ENCODE measurements at places on chromosomes 11 and 22.

- no peak for DNase-seq
Measured at GRCh38 chr11:27395556-27396258, 32.7 kb upstream of the CCDC34 start.

GRCh38 chr11:24391167-24391566 lies 105.7 kb upstream of the LUZP2 start:
- DNase-seq, result peak; percentile 28

DNA sequence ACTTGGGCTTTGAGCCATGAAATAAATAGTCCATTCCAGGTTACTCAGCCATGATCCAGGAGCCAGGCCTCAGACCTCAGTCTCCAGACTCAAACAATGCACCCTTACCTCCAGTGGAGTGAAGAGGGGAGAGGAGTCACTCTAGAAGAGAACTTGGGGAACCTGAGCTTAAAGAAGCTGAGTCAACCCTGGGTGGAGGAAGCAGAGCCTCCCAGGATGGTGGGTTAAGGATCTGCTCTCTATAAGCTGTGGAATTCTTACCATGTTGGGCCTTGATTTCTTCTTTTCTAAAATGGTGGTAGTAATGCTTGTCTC lies 113.2 kb downstream of the NECTIN1 start:
- no peak for DNase-seq

DNA sequence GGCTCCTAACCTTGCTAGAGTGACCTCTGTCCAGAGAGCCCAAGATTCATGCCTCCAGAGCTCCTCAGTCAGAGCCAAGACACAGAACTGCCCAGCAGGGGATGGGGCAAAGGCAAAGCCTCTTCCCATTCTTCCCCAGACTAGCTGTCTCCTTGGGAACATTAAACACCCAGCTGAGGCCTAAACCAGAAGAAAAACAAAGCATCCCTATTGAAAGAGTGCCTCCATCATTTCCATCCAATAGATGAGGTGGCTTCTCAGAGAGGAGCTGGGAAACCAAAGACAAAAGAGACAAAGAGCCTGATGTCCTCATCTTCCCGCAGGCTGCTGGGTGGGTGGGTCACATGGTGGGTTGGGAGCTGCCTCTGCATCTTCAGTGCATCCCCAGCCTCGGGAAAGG lies 37.4 kb downstream of the COMMD9 start:
- no peak for DNase-seq

GRCh38 chr22:28883917-28884746 lies 760 bp downstream of the ZNRF3 start:
- DNase-seq, result no peak

DNA sequence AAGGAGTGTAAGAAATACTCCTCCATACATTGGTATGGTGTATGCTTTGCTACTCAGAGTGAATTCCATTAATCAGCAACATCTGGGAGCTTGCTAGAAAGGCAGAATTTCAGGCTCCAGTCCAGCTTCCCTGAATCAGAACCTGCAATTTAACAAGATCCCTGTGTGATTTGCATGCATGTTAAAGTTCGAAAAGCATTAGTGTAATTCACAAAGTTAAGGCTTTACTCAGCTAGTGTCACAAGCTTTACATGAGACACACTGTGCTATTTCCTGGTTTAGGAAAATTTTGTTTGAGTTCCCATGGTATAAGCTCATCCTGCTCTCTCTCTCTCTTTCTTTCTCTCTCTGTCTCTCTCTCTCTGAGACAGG lies 37.0 kb upstream of the HEPHL1 start:
- peak; percentile 34 for DNase-seq

DNA sequence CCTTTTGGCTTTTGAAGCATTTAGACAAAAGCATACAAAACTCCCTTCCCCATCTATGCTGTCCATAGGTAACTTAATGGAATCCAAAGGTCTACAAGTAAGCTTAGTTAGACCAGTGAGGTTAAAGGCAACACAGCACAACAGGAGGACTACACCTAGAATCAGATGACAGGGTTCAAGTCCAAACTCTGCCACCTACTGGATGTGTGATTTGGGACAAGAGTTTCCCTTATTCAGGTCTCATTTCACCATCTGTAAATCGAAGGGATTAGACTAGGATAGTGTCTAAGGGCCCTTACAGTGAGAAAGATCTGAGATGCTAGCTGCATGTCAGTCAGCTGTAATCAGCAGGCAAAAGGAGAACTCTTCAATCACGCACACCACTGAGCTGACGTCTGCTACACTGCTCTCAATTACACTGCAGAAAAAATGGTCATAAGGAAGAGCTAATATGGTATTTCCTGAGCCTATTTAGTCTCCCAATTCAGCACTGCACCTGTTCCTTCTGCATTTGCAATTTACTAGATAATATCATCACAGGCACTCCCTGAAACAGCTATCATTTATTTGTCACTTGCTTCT lies 82.2 kb downstream of the SERGEF start:
- no peak for DNase-seq

GRCh38 chr22:23146478-23147205 lies 1.4 kb downstream of the RAB36 start:
- no peak for DNase-seq

- no peak for DNase-seq
Measured at GRCh38 chr22:50260801-50261614, 475 bp downstream of the MAPK12 start.

DNA sequence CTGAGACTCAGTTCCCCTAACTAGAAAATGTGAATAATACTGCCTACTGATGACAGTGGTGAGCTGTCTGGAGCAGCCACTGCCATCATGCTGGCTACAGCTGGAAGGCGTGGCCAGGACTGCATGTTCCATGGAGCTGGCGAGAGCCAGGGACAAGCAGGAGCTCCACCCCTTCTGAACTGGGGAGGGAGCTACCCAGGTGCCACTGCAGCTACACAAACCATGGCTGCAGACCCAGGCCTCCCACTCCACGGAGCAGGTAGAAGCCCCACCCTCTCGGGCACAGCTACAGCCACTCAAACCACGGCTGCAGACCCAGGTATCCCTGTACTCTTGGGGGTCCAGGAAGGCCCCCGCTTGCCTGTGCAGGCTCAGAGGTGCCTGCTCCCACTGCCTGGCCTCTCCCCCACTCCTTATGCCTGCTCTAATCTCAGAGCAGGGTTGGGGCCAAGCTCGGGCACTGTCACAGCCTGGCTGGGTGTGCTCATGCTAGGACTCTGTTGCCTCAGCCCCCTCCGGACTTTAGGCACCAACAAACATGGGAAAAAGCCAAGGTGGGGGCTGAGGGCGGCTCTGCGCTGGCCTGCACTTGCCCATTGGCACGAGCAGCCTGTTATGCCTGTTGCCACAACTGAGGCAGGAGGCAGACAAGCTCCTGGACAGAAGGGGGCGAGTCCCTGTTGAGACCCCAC lies 51.7 kb downstream of the RAB30 start:
- no peak for DNase-seq

GRCh38 chr11:73496134-73496533 lies 101.8 kb downstream of the FAM168A start:
- no peak for DNase-seq

DNA sequence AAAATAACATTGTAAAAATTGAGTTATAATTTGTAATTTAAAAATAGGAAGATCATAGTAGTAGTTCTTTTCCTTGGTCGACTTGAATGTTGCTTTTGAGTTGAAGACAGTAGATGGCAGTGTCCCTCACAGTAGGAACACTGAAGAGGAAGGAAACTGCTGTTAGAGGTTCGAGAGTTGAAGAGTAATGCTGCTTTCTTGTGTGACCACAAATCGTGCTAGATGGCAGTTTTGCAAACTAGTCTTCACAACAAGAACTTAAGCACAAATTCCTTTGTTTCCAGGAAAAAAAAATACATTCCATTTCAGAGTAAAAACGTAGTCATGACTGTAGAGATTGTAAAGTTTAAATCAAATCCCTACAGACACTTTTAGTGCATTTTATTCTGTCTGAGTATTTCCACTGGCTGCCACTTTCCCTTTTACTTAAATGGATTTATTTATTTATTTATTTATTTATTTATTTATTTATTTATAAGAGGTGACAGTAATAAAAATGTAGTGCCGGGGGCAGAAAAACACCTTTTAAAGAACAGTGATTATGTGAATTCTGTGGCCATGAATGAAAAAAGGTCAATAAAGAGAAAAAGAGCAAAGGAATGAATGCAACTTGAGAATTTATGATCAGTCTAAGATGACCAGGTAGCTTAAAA lies 54.6 kb downstream of the SPECC1L start:
- DNase-seq, result peak; percentile 79

DNA sequence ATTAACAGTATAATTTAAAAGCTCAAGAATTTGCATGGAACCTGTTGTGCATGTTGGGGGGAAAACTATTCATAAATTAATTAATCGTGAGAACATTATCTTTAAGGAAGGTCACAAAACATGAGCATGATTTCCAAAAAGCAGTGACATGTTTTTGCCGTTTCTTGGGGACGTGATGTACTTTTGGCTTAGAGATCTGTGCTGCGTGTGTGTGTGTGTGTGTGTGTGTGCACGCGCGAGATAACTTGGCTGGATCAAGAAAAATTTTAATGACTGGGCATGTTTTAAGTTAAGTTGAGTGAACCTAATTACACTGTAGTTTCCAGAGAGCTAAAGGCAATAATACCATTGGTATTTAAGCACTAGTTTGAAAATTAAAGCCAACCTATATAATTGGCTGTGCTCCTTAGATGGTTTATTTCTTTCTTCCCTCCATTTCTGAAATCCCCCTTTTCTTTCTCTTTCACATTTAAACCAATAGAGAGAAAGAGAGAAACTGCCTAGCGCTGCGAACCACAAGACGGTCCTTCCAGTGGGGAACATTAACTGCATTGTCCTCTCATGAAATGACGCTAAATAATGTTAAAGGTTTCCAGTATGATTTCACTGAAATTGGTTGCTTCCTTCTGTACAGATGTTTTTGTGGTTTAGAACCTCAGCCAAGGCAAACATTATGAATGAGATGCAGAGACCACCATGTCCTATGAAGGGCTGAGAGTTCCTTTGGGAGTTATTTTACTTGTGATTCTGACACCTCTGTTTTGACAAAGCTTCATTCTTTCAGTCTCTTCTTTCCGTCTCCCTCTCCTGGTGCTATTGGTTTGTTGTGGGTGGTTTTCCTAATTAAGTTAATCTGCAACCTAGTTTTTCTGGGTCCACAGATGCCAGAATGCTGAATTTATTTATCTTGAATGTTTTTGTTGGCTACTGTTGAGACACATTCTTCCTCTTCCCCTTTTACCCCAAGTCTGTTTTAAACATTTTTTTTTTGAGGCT lies 51.7 kb downstream of the ZBTB16 start:
- DNase-seq, result peak; percentile 63

DNA sequence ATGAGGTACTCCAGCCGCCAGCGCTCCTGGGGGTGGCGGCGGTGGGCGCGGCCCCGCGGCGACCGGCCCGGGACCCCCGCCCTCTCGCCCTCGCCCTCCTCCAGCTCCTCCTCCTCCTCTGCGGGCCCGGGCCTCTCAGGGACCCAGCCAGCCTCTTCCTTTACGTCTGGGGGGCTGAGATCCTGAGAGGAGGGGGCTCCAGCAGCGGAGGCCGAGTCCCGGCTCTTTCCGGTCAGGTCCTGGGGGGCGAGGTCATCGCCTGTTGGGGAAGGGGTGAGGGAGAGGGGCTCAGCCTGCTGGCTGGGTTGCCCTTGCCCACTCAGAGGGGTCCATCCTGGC lies 4.3 kb downstream of the ZFTA start:
- DNase-seq, result no peak

- DNase-seq, result no peak
Measured at GRCh38 chr11:11253497-11253896, 99.6 kb downstream of the CSNK2A3 start.

Data from fibroblast of the conjunctiva (primary cell).